ENCODE measurements at places on chromosomes 2 and 18.

- no peak for ATAC-seq
Observed at GRCh38 chr18:49021076-49021432, 70.3 kb upstream of the SMAD7 start.

DNA sequence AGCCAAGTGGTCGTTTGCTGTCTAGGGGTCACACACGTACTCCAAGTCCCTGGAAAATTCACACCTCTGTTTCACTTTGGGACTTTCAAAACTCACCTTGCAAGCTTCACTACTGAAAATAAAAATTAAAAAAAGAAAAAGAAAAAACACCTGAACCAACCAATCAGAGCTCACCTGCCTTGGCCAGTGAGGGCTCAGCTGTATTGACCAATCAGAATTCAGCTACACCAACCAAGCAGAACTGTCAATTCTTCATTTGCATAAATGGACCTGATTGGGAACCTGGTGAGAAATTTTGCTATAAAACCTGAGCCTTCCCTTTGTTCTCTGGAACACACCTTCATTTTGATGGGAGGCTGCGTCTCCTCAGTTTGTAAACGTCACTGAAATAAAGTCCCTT, 176.4 kb downstream of the TTC32 start:
- ATAC-seq: no peak

DNA sequence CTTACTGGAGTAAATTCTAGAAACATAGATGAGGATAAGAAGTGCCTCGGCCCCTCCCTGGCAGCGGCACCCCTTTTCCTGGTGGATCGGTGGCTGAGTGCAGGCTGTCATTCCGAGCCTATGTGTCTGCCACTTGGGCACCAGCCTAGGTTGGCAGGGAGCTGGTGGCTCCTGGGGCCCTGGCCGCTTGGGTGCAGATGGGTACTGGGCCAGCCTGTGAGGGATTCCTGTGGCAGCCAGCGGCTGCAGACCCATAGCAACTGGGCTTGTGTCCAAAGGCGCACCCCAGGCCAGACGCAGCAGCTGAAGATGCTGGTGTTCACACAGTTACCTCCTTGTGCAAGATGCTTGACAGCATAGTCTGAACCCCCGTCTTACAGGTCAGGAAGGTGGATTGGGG, 2.8 kb downstream of the SNORC start:
- no peak for ATAC-seq

GRCh38 chr2:8290771-8291352, 391.0 kb upstream of the ID2 start:
- ATAC-seq: no peak

DNA sequence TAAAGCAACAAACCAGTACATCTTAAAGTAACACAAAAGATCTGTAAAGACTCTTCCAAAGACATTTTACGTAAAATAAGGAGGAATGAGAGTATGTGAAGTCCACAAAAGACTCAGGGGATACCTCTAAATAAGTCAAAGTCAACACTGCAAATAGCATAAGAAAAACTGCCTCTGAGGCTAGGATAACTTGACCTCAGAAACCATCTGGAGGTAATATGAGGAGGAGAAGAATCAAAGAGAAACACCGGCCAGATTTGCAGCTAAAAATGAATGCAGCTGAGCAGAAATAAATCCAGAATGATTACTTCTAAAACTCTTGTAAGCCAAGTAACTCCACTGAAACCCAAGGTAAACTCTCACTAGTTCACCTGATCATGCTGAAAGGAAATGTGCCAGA, 52.2 kb upstream of the ERMN start:
- ATAC-seq: no peak

DNA sequence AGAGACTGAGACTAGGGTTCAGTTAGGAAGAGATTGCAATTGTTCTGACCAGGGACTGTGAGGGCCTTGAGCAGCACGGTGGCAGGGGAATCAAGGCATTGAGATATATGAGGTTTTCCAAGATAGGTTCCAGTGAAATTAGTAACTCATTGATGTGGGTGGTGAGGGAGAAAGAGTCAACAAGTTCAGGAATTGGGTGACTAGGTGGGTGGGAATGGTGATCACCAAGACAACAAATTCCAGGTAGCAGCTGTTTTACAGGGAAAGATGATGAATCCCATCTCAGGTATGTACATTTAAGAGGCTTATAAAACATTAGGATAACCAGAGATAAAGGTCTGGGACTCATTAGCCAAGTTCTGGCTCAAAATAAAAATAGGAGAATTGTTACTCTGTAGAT, 251.5 kb upstream of the MGAT5 start:
- ATAC-seq: no peak

All from gastroesophageal sphincter (tissue), 4 donors.